Effector memory CD8-positive, alpha-beta T cell (primary cell): ENCODE measurements at places on chromosomes 13 and 19.

DNA sequence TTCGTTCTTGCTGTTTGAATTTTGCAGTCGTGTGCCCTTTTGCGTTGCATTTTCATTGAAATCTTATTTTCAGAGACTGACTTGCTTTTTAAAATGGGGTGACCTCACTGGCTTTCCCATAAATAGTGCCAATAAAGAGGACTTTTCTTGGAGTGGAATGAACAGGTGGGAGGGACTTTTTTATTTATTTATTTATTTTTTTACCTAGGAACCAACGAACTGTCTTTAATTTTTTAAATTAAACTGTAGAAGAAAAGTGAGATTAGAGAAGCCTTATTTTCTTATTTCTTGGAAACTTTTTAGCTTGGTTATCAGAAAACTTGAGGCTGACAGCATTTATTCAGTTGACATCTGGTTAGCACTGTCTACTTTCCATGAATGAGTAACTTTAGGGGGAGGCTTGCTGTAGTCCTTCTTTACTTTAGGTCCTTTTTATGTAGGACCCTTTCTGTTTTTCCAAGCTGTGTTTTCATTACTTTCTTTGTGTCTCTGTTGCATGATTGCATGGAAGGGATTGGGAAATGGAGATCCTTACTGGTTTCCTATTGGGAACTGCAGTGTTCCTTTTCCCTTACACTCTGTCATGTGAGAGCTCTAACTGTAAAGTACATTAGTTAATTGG is 1.7 kb downstream of the SLAIN1 start:
- DNase-seq: no peak
- peak overlapping the region; percentile 86 for H3K27ac ChIP-seq
- peak overlapping the region; percentile 94 for H3K4me3 ChIP-seq
- H3K36me3 ChIP-seq: peaks cover 14% of the 10 kb centered on the region
- no peaks in the 10 kb centered on the region for H3K27me3 ChIP-seq
- H3K4me1 ChIP-seq: peaks cover 42% of the 10 kb centered on the region

DNA sequence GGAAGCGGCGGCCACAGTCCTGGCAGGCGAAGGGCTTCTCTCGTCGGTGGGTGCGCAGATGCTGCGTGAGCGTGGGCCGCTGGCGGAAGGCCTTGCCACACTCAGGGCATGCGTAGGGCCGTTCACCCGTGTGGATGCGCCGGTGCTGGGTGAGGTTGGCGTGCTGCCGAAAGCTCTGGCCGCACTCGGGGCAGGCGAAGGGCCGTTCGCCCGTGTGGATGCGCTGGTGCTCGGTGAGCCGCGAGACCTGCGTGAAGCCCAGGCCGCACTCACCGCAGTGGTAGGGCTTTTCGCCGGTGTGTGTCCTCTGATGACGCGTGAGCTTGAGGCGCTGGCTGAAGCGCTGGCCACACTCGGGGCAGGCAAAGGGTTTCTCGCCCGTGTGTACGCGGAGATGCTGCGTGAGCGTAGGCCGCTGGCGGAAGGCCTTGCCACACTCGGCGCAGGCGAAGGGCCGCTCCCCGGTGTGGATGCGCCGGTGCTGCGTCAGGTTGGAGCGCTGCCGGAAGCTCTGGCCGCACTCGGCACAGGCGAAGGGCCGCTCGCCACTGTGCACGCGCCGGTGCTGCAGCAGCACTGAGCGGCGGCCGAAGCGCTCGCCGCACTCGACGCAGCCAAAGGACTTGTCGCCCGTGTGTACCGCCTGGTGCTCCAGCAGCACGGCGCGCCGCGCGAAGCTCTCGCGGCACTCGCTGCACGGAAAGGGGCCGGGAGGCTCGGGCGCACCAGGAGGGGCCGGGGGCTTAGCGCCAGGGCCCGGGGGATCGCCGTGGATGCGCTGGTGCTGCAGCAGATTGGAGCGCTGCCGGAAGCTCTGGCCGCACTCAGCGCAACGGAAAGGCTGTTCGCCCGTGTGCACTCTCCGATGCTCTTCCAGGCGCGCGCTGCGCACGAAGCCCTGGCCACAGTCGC is 4.0 kb upstream of the UBE2M start:
- H3K27ac ChIP-seq: peak overlapping the region; percentile 86
- no peak for DNase-seq
- peak overlapping the region; percentile 80 for H3K4me3 ChIP-seq
- no peaks in the 10 kb centered on the region for H3K27me3 ChIP-seq

DNA sequence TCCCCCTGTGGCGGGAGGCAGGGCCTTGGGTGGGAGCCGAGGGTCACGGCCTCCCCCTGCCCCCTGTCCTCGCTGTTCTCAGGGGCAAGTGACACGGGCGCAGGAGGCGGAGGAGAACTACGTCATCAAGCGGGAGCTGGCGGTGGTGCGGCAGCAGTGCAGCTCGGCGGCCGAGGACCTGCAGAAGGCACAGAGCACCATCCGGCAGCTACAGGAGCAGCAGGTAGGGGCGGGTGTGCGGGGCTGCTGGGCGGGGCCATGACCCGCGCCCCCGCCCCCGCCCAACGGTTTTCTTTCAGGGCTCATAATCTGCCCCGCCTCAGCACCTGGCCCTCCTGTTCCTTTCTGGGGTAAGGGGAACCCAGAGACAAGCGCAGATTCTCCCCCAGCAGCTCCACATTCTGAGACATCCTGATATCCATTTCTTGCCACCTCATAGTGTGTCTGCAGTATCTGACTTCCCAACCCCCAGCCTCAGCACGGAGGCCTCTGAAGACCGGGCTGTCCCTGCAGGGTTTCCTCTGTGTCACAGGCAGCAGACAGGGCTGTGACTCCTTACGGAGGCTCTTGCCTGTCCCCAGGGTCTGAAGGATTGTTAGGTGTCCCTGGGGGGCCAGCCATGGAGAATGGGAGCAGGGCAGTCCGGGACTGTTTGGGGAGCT is 15.9 kb downstream of the PRR36 start:
- H3K4me3 ChIP-seq: no peak overlapping the region
- H3K36me3 ChIP-seq: no peaks in the 10 kb centered on the region
- peaks cover 16% of the 10 kb centered on the region for H3K27me3 ChIP-seq

DNA sequence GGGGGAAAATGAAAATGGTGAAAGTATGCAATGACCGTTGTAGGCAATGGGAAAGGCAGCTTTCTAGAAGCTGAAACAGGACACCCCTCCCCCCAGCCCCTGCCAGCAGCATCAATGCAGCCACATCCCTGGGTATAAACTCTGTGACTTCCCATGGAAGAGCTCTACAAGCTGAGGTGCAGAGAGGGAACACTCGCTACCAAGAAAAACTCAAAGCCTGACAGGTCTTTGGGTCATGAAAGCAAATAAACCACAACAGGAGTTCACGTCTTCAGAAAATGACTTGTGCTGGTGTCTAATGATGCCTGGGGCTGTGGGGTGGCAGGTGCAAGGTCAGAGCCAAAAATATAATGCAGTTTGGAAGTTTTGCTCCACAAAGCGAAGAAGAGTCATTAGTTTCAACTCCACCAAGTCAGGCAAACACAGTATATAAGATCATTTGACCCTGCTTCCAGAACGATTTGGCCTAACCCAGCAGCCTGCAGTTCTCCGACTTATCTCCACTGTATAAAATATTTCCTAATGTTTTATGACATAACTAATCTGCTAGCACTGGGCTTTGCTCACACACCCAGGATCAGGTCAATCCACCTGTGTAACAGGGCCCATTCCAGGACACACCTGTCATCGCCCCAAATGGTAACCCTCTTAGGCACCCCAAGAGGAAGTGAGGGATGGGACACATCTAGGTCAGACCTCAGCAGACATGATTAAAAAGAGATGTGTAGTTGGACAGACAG is 102.1 kb downstream of the IRS2 start:
- H3K4me1 ChIP-seq: no peaks in the 10 kb centered on the region
- no peak for DNase-seq
- no peak overlapping the region for H3K4me3 ChIP-seq
- no peak overlapping the region for H3K27ac ChIP-seq

DNA sequence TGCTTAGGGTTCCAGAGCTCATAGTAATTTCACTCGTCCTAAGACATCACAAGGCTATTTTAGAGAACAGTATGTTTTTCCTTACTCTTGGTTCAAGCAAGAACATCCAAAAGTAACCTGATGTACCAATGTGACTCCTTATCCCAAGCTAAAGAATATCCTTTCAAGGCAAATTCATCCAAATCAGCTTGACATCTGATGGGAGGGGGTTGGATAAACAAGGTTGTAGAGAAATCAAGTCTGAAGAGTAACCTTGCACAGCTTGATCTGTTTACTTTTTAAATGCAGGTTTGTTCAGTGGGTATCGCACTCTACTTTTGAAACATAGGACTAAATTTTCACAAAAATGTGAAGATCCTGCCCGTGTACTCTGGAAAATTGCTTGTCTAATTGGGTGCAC is 201.2 kb downstream of the GGACT start:
- H3K36me3 ChIP-seq: no peaks in the 10 kb centered on the region
- peaks cover 2% of the 10 kb centered on the region for H3K4me1 ChIP-seq
- no peak overlapping the region for H3K27ac ChIP-seq
- DNase-seq: no peak
- H3K27me3 ChIP-seq: no peaks in the 10 kb centered on the region
- no peak overlapping the region for H3K4me3 ChIP-seq

GRCh38 chr13:32537580-32538142 is 934 bp downstream of the N4BP2L2 start:
- peaks cover 52% of the 10 kb centered on the region for H3K36me3 ChIP-seq
- peak overlapping the region; percentile 97 for H3K4me3 ChIP-seq
- H3K4me1 ChIP-seq: peaks cover 53% of the 10 kb centered on the region
- no peak for DNase-seq

DNA sequence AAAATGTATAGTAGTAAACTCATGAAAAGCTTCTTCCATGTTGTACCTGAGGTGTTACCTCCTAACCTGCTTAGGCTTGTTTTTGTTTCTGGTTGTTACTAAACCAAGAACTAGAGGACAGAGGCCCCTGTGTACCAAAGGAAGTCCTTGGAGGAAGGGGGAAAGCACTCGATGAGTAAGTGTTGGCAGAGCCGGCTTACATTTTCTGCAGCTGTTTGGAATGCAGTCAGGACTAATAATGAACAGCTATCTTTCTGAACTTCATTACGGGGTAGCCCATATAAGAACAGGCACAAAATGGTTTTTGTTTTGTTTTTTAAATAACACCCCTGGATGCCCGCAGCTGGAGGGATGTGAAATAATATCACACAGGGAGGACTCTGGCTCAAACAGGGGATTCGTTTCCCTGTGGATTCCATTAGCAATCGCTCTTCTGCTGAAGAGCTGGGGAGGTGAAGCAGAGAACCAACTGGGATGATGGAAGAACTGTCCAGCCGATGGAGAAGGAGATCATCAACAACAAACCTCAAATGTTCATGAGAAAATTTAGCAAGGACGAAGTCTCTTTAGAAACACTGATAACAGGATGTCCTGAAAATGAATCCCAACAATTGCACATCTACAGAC is 214.2 kb upstream of the MAB21L1 start:
- H3K27me3 ChIP-seq: no peaks in the 10 kb centered on the region
- no peaks in the 10 kb centered on the region for H3K36me3 ChIP-seq
- no peak overlapping the region for H3K4me3 ChIP-seq
- no peak overlapping the region for H3K27ac ChIP-seq

- peaks cover 64% of the 10 kb centered on the region for H3K36me3 ChIP-seq
- no peak for DNase-seq
- no peak overlapping the region for H3K4me3 ChIP-seq
- no peaks in the 10 kb centered on the region for H3K27me3 ChIP-seq
- no peak overlapping the region for H3K27ac ChIP-seq
- H3K4me1 ChIP-seq: peaks cover 5% of the 10 kb centered on the region
These were observed 8.4 kb downstream of the ATP13A1 start for GRCh38 chr19:19655051-19655594.

DNA sequence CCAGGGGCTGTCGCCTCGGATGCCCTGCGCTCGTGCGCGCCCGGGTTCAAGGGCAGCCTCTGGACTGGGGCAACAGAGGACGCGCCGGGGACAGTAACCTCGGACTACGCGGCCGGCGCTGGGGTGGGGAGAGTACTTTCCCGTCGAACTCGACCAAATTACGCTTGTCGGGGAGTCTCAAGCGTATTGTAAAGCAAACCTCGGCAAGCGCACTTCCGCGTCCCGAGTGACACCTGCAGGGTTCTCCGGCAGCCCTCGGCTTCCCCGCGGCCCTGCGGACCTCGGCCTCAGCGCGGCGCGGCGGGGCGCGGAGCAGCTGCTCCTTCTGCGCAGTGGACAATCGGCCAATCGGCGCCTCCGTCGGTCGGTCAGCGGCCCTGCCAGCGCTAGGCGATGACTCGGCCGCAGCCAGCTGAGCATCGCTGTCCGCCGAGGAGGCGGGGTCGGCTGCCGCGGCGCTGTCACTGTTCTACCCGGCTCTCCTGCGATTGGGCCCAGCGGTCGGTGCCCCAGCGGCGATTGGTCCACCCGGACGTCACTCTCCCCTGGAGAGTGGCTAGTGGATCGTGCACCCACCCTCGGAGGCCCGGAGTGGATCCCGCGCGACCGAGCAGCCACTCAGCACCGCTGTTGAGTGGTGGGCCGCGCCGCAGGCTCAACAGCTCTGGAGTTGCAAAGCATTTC is at the start of gene SLC46A3:
SLC46A3 (minus strand) TSS at position 428 of the 684 bp plus-strand sequence. CDS start 972 bp downstream, outside the sequence.
- H3K4me3 ChIP-seq: peak within 1 kb of the TSS; percentile 92
- H3K27me3 ChIP-seq: no peaks in the 10 kb centered on the region
- peaks cover 35% of the 10 kb centered on the region for H3K36me3 ChIP-seq

GRCh38 chr13:68927387-68928026 is 1180.1 kb upstream of the ATXN8OS start:
- H3K36me3 ChIP-seq: no peaks in the 10 kb centered on the region
- H3K27ac ChIP-seq: no peak overlapping the region
- H3K4me3 ChIP-seq: no peak overlapping the region
- DNase-seq: no peak
- H3K27me3 ChIP-seq: no peaks in the 10 kb centered on the region

DNA sequence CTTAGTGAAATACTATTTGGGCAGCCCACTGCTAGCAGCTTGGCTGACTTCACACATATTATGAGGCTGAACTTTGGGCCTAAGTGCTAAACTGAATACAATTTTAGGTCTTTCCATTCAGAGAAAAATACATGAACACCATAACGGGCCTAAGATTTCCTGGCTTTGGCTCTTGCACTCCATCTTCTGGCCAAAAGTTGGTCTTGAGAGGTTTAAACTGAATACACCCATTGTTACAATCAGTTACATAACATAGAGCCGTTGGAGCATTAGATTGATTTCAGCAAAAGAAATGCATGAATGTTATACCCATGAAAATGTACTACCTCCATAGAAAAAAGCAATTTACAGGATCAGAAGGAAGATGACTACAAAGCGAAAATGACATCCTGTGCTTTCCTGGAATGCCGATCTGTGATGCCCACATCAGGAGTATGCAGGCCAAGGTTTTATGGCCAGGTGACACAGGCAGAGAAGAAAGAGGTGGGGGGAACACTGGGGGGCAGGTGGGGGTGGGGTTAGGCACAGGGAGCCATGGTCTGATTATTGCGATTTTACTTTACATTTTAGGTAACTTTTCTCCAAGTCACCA is 11.1 kb upstream of the SHISA2 start:
- no peak overlapping the region for H3K4me3 ChIP-seq
- peak; percentile 7 for DNase-seq
- peaks cover 33% of the 10 kb centered on the region for H3K27me3 ChIP-seq
- H3K27ac ChIP-seq: no peak overlapping the region

DNA sequence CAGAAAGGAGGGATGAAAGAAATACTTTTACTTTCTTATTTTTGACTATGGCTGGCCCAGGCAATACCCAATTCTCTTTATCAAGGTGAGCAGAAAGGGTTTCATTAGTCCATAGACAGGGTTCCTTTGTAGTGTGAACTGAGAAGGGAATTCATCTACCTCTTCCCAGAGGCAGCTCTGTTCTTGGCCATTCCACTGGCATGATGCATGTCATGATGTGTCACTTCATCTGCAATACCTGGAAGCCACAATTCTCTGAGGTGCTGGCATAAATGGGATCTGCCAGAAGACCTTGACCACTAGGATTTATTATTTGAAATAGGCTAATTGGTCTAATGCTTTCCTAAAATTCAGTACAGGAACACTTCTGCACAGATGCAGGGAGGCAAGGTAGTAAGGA is 542.8 kb downstream of the RFC3 start:
- no peaks in the 10 kb centered on the region for H3K36me3 ChIP-seq
- H3K27ac ChIP-seq: no peak overlapping the region
- no peak for DNase-seq
- H3K4me1 ChIP-seq: no peaks in the 10 kb centered on the region
